ENCODE measurements at places on chromosomes 3 and 15.

DNA sequence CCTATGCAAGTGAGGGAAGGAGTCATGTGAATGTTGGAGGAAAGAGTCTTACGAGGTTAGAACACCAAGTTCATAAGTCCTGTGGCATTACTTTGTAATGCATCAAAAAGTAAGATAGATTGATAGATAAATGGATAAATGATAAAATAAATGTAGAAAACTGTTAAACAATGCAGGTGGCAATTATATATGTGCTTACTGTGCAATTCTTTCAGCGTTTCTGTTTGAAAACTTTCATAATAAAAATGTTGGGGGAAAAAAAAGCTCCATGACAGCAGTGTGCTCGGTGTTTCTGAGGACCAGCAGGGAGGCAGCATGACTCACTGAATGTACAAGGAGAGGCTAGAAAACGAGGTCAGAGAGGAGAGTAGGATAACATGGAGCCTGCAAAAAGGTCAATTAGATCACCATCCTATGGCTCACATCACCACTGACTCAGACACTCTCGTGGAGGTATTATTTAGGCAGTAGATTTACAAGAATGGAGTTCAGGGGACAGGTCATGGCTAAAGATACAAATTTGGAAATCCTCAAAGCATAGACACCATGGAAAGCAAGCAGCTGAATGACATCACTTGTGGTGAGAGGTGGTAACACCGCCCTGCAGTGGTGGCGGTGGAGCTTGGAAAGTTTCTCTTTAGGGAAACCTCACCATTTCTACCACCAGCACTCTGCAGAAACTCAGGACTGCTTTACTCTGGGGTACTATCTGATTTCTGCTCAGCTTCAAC is 219.8 kb downstream of the CTNNB1 start:
- DNase-seq: no peak

DNA sequence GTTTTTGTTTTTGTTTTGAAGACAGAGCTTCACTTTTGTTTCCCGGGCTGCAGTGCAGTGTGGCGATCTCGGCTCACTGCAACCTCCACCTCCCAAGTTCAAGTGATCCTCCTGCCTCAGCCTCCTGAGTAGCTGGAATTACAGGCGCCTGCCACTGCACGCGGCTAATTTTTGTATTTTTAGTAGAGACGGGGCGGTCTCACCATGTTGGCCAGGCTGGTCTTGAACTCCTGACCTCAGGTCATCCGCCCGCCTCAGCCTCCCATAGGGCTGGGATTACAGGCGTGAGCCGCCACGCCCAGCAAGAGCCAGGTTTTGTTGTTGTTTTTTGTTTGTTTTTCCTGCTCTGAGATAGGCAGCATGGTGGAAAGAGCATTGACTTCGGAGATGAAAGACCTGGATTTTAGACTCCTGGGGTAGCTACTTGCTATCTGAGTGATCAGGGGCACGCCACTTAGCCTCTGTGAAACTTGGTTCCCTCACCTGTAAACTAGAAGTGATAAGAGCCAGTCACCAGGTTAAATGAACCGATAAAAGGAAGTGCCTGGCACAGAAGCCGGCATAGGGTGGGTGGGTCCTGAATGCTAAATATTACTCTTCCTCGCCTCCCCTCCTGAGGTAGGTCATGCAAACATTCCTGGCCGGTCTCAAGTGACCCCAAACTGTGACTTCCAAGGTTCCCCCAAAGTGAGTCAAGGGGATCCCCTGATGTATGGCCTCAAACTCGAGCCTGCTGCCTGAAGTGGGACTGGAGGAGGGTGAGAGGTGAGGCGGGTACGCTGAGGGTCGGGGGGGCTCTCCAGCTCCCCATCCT is 62.9 kb upstream of the MCF2L2 start:
- no peak for DNase-seq

GRCh38 chr3:143825513-143825912 is 22.8 kb downstream of the SLC9A9 start:
- DNase-seq: no peak

DNA sequence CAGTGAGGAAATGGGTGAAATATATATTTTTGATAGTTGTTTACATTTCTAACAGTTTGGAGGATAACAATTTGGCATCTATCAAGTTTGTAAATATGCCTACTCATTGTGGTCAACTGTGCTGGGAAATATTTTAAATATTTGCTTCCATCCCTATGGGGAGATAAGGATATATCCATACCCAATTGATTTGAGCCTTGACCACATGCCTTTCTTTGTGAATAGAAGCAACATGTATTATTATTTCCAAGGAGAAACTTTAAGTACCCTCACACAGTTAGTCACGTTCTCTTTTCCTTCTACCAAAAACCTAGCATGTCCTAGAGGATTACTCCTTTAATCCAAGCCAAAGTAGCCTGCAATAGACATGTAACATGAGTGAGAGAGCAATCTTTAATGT is 245.4 kb upstream of the CBLB start:
- no peak for DNase-seq

- DNase-seq: no peak
These were observed 97.8 kb downstream of the DNAH12 start for GRCh38 chr3:57446318-57446841.

- no peak for DNase-seq
These were observed 159.3 kb downstream of the IL1RAP start for GRCh38 chr3:190673148-190673547.

- no peak for DNase-seq
These were observed 208.8 kb downstream of the GABRG3 start for GRCh38 chr15:27179789-27180188.

GRCh38 chr3:56764904-56765547 is 36.7 kb downstream of the ARHGEF3 start:
- no peak for DNase-seq

- DNase-seq: no peak
These were observed 5.7 kb upstream of the SEMA6D start for GRCh38 chr15:47711655-47712054.

DNA sequence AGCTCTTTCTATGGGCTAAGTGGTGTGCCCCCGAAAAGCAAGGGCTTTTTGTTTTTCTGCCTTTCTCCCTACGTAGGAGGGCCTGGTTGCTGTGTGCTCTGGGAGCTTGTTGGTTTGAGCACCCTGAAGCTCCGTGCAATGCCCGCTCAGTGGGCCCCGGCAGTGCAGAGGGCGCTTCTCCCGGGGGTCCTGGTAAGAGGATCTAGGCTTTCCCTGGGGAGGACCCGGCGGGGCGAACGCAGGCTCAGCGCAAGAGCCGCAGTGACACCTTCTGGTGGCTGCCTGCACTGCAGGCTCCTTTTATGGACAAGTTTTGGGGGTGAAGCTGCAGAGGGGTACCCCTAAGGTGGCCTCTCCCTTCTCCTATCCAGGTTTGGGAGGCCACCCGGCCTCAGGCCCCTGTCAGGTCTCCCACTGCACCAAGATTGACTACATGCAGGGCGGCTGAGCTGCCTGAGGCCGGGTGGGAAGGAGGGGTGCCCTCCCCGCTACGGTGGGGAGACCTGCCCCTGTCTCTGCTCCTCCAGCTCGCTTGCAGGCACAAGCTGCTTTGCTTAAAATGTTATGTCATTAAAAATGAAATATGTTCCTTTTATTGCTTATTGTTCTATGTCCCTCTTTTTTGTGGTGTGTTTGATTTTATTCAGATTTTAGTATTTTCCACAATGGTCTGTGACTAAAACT is 387.9 kb downstream of the GABRG3 start:
- DNase-seq: no peak

- DNase-seq: no peak
These were observed 143.4 kb upstream of the RASGRP1 start for GRCh38 chr15:38707802-38708671.

GRCh38 chr3:124361566-124361965 is 368.7 kb upstream of the UMPS start:
- no peak for DNase-seq

DNA sequence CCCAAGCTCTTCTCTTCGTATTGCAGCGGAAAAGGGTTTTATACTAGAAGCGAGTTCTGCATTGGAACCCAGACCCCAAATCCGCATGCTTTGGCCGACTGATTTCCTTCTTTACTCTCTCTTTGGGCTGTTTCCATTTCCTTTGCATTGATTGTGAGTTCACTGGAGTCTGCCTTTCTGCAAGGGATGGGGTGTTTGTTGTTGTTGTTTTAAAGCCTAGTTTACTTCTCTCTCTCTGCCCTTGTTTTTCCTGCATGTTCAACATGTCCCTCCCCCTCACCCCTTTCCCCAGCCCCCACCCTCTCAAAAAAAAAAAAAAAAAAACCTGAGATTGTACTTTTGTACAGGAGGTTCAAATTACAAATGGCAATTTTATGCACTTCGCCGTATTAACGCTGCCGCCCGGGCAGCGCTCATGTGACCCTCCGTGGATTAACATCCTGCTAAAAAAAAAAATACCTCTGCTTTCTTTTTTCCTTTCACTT is 2.2 kb downstream of the NR2F2 start:
- DNase-seq: no peak

DNA sequence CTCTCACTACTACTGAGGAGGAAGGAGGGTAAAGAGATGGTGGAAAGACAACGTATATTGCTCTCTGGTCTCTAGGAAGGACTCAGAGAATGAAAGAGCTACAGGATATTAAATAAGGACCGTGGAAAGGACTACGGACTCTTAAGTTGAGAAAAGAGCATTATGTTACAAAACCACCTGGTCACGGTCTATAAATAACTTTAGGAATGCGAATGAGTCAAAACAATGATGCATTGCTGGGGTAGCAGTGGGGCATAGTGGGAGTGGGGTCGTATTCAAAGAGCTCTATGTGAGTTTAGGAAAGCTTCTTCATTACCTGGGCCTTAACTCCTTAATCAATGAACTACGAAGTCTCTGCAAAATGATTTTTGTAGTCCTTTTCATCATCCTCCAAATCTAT is 295.7 kb upstream of the SOX14 start:
- DNase-seq: no peak

GRCh38 chr3:183099838-183100204 is 525 bp upstream of the MCCC1 start:
- no peak for DNase-seq

GRCh38 chr15:52558196-52558595 is 10.6 kb downstream of the ARPP19 start:
- DNase-seq: no peak

DNA sequence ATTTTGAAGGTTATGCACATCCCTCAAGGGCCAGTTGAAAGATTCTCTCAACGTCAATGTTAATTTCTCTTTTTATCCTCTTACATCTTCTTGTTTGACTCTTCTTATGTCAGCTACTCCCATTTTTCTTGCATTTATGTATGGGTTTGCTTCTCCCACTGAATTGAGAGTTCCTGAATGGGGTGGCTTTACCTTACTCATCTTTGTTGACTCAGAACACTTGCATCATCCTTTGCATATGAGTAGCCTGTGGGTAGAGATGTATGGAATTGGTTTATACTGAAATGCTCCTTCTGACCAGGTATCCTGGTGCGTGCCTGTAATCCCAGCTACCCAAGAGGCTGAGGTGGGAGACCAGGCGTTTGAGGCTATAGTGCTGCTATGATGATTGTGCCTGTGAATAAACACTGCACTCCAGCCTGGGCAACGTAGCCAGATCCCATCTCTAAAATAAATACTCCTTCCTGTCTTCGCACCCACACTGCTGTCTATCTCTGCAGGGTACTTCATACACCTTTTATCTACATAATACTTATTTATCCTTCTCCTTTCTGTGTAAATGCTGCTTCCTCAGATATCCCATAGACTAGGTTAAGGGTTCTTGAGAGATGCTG is 123.6 kb upstream of the DPH6 start:
- DNase-seq: no peak

DNA sequence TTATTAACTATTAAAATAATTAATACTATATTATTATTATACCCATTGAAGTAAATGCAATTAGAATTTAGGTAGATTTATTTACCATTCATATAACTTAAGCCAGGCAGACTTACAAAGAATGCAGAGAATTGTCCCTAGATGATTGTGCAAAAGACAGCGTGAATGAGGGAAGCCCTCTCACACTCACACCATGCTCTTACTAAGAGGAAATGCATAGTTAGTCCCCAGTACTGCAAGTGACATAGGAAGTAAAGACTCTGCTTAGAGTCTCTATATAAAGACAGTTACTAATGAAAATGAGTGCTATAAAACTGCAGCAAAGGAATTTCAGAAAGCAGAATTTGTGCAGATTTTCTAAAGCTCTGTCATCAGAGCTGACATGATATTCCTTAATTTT is 270.4 kb downstream of the ZBBX start:
- no peak for DNase-seq

DNA sequence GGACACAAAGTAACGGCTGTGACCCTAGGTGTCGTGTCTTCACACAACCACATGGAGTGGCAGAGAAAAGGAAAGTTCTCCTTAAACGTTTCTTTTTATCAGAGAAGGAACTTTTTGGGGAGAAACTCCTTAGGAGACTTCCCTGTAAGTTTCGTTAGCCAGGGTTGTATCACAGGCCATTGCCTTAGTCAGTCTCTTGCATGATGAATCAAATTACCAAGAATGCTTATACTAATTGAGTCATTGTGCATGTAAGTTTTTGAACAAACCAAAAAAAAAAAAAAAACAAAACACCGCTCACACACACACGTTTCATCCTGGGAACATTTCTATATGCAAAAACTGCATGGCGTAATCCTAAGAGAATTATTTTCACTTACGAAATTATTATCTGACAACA is 150.4 kb upstream of the SATB1 start:
- no peak for DNase-seq

DNA sequence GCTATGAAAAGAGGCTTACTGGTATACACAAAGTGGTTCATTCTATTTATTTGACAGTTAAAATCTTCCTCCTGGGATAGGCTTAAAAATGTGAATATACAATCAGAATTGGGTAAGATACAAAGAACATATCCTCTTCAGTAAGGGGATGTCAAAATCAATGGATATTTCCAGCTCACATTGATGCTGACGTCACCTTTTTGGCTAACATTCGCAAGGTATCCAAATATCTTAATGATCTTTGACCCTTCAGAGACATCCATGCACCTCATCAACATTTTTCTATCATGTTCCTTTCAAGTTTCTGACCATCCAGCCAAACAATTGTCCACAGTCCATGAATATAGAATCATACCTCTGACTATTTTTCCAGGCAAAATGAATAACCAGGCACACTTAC is 697.3 kb downstream of the NR2F2 start:
- DNase-seq: no peak

GRCh38 chr15:56208185-56208584 is 35.5 kb downstream of the RFX7 start:
- DNase-seq: no peak

DNA sequence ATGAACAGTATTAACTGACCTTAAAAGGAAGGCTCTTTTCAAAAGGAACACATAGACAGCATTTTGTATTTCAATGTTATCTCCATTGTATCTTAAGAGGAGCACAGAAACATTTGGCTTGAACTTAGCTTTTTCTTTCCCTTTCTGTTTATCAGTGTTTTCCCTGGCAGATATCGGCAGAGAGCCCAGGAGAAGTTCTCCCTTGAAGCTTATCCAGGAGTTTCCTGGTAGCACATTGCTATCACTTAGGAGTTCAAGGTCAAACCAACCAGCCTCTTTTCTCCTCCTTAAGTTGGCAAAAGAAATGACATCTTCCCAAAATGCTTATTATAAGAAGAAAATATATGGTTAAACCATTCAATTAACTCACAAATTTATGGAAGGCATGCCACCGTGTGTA is 344.6 kb upstream of the UBE2E2 start:
- no peak for DNase-seq
